Mesothelial cell of epicardium (in vitro differentiated cells): ENCODE measurements at places on chromosomes 4 and X. TPM values are rescaled to one million over a fixed set of nuclear protein-coding genes. Genes with fewer than 3 reads are reported as not detected.

GRCh38 chrX:55072286-55072685 is 2.5 kb upstream of the PAGE2B start:
- no peaks in the 10 kb centered on the region for H3K36me3 ChIP-seq
- no peak for DNase-seq
- no peak overlapping the region for H3K27ac ChIP-seq

The NDP gene
- total RNA-seq: 0.29 to 0.66 TPM (median 0.45 TPM) in 3 replicates

The RASL11B gene
- 22.7 to 26.1 TPM (median 24.7 TPM) in 3 replicates for total RNA-seq

The COL25A1 gene
- total RNA-seq: 55.8 to 67.6 TPM (median 56.7 TPM) in 3 replicates

DNA sequence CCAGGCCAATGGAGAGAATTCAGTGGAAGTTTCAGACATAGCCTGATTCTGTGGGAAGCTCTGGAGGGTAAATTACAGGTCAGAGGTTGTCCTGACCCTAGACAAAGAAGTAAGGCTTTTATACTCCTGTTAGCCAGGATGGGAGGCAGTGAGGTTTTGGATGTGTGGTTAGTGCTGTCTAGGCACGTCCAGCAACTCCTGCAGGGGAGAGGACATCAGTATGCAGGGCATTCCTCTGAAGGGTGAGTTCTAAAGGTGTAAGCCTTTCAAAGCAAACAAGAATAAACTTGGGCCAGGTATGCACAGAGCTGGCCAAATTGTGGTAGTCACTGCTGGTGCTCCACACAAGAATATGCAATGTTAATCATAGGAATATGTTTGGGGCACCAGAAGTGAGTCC is 562.5 kb downstream of the CCSER1 start:
- no peak overlapping the region for H3K4me3 ChIP-seq
- no peak for DNase-seq
- no peaks in the 10 kb centered on the region for H3K27me3 ChIP-seq
- peaks cover 10% of the 10 kb centered on the region for H3K4me1 ChIP-seq
- no peak overlapping the region for H3K27ac ChIP-seq
- no peaks in the 10 kb centered on the region for H3K36me3 ChIP-seq

DNA sequence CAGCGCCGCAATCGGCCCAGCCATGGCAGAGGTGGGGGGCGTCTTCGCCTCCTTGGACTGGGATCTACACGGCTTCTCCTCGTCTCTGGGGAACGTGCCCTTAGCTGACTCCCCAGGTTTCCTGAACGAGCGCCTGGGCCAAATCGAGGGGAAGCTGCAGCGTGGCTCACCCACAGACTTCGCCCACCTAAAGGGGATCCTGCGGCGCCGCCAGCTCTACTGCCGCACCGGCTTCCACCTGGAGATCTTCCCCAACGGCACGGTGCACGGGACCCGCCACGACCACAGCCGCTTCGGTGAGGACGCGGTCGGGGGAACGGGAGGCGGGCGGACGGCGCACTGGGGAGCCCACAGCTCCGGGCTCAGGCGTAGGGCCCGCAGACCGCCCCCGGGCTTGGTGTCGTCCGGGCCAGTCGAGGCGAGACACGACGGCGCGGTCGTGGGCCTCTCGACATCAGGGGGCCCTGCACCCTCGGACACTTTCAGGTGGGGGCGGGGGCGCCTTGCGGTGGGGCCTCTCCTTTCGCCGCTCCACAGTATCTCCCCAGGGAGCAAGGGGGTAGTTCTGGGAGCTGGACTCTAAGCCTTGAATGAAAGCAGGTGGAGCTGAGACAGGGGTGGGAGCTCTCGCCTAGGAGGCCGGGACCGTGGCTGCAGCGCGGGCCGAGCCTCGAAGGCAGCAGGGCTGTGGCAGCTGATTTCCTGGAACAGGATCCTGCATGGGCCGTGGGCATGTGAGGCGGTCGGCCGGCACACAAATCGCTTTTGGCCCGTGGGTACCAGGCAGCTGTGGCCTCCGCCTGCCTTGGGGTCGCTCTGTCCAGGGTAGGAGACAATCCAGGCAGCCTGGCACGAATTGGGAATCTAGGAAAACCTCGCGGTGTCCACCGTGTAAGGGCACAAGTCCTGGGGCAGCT is 722 bp downstream of the FGF16 start:
- no peaks in the 10 kb centered on the region for H3K36me3 ChIP-seq
- H3K27me3 ChIP-seq: peaks cover 54% of the 10 kb centered on the region
- H3K27ac ChIP-seq: no peak overlapping the region
- DNase-seq: peak; percentile 40
- H3K4me1 ChIP-seq: peaks cover 14% of the 10 kb centered on the region
